ENCODE measurements at places on chromosomes 4 and X.

GRCh38 chrX:53682885-53683555, 3.5 kb downstream of the HUWE1 start:
- DNase-seq = peak; percentile 31

DNA sequence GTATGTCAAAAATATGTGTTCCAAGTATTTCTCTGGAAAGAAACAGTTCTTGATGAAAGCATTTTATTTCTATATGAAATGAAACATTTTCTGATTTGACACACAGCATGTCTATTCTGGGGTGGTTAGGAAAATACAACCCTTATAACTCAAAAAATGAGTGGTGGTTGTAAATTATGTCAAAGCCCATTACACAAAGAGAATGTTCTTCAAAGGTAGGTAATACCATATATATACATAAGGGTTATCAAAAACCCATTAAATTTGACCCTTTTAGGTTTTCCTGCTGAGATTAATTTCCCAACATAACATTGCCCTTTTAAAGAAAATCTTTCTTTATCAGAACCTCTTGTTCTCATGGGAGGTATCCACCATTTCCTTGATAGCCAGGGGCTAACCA, 420.5 kb upstream of the TECRL start:
- no peak for DNase-seq

GRCh38 chrX:24282381-24283126, 31.3 kb downstream of the SUPT20HL2 start:
- no peak for DNase-seq

- DNase-seq = no peak
Measured at GRCh38 chrX:100609591-100609990, 24.9 kb downstream of the TNMD start.

- no peak for DNase-seq
Measured at GRCh38 chrX:19904778-19905367, 17.5 kb upstream of the SH3KBP1 start.

- DNase-seq = no peak
Measured at GRCh38 chr4:57194068-57194611, 84.0 kb upstream of the IGFBP7 start.

DNA sequence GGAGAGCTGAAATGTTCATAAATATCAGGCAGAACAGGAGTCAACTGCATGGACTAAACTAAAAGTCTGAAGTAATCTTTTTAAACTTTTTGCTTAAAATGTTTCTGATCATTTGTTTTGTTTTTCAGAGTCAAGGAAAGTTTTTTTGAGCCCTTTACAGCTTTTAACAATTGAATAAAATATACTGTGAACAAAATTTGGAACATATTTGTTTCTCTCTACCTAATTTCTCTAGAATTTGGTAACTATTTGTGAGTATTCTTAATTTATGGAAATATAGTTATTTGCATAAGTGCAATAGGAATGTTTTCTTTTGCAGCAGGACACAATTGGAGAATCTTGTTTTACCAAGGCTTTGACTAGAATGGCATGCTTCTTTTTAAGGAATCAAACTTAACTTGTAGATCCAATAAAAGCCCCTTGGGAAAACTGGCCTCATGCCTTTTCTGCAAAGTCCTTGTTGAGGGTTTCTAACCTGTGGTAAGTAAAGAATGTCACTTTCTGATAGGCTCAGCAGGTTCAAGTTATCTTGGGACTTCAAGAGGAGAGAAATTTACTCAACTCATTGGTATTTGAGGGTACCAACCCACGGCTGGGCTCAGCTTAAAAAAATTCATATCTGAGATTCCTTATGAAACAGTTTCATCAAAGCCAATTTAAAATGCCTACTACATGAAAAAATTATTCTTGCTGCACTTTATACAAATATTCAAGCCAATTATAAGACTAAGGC, 91.5 kb downstream of the UPRT start:
- no peak for DNase-seq

Data from stimulated activated naive CD4-positive, alpha-beta T cell (primary cell).